Coronary artery (tissue), 2 donors: ENCODE measurements at places on chromosomes 4 and X.

- DNase-seq, result peak; percentile 71
Observed at GRCh38 chrX:76428243-76429130, 977 bp downstream of the MAGEE1 start.

DNA sequence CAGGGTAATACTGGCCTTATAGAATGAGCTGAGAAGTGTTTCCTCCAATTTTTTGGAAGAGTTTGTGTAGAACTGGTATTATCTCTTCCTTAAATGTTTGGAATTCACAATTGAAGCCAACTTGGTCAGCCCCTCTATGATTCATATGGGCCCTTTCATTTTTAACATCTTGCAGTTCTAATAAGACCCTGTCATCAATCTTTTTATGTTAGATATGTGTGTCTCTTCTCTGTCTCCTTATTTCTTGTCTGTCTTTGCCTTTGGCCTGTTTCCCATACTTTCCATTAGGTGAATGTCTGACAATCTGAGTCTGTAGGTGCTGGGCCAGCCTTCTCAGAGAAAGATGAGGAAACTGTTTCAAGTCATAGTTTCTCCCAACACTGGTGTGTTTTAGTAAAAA, 88.7 kb downstream of the SLC16A2 start:
- DNase-seq, result no peak

- DNase-seq, result no peak
Observed at GRCh38 chrX:82775426-82775825, 732.7 kb upstream of the POU3F4 start.

DNA sequence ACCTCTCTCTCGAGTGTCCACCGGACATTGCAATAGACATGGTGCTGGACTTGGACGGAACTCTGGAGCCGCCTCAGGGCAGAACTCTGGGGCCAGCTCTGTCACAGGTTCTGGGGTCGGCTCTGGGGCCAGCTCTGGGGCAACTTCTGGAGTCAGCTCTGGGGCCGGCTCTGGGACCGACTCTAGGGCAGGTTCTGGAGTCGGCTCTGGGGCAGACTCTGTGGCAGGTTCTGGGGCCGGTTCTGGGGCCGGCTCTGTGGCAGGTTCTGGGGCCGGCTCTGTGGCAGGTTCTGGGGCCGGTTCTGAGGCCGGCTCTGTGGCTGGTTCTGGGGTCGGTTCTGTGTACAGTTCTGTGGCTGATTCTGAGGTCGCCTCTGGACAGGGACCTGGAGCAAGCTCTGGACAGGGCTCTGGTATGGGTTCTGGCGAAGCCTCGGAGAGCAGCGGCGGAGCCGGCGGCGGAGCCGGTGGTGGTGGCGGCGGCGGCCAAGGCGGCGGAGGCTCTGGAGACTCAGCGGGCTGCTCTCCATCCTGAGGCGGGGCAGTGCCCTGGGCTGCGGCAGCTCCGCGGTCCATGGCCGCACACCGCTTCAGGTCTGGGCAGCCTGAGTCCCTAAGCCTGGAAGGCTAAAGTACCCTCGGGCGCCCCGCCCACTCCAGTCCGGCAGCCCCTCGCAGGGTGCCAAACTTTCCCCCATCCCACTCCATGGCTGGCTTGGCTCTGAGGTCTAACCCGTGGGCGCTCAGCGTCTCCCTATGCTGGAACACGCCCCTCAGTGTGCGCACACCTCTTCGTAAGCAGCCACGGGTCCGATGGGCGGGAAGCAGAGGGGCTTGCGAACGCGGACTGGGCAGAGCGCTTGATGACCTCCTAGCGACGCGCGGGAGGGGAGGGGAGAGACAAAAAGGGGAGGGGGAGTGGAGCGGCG, at the start of gene DGKK:
Gene DGKK (minus strand): TSS at position 723 of the 929 bp plus-strand sequence. CDS start 147 bp downstream, at position 576.
- no peak for DNase-seq

DNA sequence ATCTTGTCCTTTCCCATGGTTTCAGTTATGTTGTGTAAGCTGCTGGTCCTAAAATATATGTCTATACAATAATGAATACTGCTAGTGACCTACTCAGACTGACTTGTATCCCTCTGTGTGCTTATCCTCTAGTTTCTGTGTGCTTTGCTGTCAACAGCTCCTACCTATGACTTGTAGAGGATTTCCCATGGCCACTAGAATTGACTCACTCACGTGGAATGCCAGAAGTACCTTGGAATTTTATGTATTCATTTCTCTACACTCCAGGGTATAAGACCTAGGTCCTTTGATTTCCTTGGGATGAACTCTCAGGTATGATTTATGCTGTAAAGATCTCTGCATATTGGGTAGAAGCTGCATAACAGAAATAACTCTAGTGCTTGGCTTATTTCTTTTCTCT, 279.9 kb upstream of the SLIT2 start:
- DNase-seq, result no peak

DNA sequence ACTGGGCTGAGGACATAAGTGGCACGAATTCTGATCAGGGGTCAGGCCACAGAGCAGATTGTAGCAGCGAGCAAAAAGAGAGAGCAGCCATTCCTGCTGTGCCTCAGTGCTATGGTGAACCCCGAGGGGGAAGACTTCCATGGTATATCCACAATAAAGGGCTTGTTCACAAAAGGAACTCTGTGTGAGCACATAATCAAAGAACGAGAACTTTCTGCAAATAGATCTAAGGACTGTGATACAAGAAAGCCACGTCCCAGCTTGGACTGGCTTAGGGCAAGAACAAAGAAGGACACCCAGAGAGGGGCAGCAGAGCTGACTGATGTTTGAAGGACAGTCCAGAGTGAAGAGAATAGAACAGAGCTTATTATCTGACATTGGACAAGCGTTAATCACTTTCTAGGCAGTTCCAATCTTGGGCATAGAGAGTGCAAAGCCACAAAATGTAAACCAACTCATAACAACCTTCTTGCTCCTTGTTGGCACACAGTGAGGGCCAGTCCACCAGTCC, 24.0 kb downstream of the PPEF2 start:
- no peak for DNase-seq

DNA sequence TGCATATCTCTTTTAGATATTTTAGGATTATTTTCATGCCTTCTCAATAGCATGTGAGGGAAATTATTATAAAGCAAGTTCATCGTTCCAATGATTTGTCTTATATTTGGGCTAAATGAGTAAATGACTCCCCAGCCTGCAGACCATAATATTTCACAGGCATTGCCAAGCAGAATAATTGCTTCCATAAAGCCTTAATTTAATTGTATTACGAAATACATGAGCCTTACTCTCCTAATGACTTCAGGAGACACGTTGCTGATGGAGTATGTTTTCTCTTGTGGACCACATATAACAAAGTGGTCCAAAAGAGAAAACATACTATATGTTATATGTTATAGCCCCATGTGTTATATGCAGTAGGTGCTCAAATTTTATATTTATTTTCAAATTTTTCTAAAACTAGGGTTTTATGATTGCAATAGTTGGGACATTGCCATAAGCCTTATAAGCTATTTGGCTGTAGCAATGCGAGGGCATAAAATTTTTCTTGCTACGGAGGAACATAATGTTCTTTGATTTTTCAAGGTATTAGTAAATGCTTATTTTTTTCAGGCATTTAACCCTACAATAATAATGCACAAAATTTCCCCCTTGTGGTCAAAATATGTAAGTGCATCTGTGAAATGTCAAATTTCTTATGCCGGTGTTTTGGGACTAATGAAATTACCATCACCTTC, 26.2 kb upstream of the TMPRSS11D start:
- DNase-seq, result no peak

DNA sequence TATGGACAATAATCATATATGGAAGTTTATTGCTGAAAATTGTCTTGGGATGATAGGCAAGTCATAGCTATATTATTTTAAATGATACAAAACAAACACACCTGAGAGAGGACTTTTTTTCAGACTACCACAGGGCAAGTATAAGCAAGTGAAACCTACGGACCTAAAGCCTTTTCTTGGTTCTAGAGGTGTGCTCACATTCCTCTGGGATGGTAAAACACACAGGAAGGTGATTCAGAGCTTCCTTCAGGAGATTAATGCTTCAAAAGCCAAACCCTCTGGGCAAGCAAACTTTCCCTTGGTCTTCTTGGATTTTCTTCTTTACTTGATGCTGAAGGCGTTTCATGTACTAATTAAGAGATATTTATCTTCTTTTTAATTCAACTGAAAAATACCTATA, 60.1 kb upstream of the ACSL4 start:
- DNase-seq, result no peak

DNA sequence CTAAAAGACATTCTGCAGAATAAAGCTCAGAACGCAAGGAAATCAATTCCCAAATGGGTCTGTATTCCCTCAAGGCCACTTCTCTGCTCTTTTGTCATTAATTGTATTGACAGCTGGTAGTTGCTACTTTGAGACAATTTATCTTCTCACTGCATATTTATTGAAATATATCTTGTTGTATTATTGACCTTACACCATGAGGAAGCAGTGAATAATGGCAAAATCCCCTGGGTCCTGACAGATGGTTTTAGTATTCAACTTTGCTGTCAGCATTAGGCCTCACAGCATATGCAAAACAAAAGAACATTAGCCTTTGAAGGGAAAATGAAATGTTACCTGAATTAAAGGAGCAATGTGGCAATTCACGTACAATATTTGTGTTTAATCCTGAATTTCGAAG, 406.1 kb upstream of the TRAM1L1 start:
- DNase-seq, result no peak

- no peak for DNase-seq
Observed at GRCh38 chrX:65596270-65597034, 61.9 kb upstream of the LAS1L start.

- DNase-seq, result no peak
Observed at GRCh38 chrX:14027511-14028019, 2.1 kb downstream of the GEMIN8 start.

- no peak for DNase-seq
Observed at GRCh38 chr4:142554412-142554811, 291.7 kb downstream of the INPP4B start.

GRCh38 chr4:102799816-102800215, 27.5 kb downstream of the UBE2D3 start:
- DNase-seq, result no peak

GRCh38 chr4:189021831-189022230, 882.6 kb downstream of the TRIML1 start:
- DNase-seq, result no peak

- DNase-seq, result peak; percentile 63
Observed at GRCh38 chrX:48905090-48905790, 6.2 kb downstream of the SLC35A2 start.

DNA sequence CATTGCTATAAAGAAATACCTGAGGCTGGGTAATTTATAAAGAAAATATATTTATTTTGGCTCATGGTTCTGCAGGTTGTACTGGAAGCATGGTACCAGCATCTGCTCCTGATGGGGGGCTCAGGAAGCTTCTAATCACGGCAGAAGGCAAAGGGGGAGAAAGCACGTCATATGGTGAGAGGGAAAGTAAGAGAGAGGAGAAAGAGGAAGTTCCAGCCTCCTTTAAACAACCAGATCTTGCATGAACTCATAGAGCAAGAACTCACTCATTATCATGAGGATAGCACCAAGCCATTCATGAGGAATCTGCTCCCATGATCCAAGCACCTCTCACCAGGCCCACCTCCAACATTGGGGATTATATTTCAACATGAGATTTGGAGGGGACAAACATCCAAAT, 125.0 kb upstream of the GRPR start:
- DNase-seq, result no peak

- DNase-seq, result no peak
Observed at GRCh38 chr4:6889736-6890324, 19.8 kb upstream of the TBC1D14 start.

DNA sequence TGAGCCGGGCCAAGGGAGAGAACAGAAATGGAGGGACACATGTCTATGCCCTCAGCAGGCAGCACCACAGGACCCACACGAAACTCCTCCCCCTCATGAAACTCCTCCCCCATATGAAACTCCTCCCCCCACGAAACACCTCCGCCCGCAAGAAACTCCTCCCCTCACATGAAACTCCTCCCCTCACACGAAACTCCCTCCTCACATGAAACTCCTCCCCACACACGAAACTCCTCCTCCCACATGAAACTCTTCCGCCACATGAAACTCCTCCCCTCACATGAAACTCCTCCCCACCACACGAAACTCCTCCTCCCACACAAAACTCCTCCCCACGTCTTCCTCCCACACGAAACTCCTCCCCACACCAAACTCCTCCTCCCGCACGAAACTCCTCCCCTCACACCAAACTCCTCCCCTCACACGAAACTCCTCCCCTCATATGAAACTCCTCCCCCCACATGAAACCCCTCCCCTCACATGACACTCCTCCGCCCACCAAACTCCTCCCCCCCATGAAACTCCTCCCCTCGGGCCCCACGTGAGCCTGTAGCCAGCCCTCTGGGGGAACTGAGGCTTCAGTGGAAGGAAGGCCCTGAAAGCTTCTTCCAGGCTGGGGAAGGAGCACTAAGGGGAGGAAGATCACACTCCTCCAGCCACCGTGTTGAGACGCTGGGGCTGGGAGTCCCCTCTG, 15.2 kb downstream of the ADRA2C start:
- no peak for DNase-seq

DNA sequence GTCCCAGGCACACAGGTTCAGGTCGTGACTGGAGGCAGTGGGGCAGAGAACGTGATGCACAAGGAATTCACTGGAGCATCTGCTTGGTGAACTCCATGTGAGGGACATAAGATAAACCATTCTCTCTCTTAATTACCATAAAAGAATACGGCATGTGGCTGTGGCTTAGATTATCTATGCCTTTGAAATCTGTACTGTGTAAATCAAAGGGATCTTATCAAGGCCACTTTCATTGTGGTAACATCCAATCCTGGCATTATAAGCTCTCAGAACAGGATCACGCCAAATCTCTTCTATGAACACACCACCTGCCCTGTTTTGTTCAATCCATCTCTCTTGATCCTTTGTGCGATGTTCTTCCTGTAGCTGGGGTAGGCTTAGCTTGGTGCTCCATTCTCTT, 192.3 kb downstream of the SPATA18 start:
- no peak for DNase-seq

GRCh38 chr4:146247356-146247755, 33.0 kb downstream of the REELD1 start:
- no peak for DNase-seq

DNA sequence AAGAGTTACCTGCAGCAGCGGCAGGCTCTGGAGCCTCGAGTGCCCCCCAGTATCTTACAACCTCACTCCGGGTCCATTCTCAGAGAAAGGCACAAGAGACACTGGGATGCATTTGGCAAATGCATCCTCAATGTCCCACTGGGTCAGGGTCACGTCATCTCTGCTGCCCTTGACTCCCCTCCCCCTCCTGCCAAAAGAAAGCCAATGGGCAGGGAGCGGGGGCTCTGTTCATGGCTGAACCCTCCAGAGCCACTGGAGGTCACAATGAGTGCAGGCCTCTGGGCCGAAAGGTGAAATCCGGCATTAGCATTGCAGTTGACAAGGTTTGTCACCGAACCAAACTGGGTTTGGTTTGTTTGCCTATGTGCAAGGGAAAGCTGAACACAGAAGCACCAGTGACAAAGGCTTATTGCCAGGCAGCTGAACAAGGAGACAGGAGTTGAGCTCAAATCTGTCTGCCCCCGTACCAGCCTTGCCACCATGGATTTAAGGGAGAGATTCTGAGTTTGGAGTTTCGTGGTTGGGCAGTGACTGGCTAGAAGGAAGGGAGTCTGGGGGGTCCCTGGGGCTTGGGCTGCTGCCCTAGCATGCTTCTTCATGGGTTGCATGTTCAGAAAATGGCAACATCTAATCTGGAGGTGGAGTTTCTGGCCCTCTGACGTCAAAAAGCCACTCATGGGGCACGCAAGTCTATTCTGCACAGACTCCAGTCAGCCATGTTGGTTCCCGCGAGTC, 64.3 kb downstream of the HTRA3 start:
- no peak for DNase-seq

- DNase-seq, result no peak
Observed at GRCh38 chr4:189202182-189202868, 738.3 kb upstream of the FRG1 start.

- DNase-seq, result no peak
Observed at GRCh38 chr4:77154065-77154464, 2.9 kb upstream of the CCNG2 start.
